Activated CD8-positive, alpha-beta T cell treated with anti-CD3 and anti-CD28 coated beads, Interleukin-2, amount 10 ng/mL, durations not matched to agents 7 days and 5 days (primary cell): ENCODE measurements at places on chromosomes 3 and 15. TPM values are rescaled to one million over a fixed set of nuclear protein-coding genes. Genes with fewer than 3 reads are reported as not detected.

DNA sequence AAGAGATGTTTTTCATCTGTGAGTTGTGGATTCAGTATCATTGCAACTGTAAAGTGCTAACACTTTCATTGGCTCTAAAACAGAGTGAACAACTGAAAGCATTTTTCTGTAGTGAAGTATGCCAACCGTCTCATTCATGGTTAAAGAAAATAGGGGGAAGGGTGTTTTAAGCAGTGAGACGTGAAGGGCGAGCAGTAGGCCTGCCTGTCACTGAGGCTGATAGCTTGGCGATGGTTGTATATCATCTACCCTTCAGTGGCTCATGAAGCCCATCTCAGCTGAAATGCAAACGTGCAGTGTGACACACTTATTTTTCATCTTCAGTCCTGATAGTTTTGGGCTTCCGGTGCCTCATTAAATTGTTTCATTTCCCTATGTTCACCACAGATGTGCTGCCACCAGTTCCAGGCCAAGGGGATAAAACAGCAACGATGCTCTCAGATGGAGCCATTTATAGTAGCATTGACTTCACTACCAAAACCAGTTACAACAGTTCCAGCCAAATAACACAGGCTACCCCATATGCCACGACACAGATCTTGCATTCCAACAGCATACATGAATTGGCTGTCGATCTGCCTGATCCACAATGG, 562.0 kb downstream of the ROBO2 start:
- no peak for DNase-seq

- DNase-seq = no peak
These were observed 48.1 kb downstream of the CHSY1 start for GRCh38 chr15:101203607-101204189.

DNA sequence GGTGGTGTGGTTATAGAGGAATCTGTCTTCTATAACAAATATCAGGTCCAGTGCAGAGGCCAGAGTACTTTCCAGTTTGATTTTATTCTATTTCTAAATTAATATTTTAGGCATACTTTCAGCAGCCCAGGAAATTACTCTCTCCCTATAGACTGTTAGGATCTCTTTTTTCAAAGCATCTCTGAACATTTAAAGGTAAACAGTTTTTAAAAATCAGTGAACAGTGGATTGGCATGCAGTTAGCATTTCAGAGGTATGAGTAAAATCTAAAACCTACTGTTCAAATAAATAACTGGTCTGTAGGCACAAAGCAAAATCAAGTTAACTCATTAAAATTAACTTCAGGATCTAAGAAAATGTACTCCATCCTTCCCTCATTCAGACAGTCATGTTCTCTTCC, 3.0 kb downstream of the ZBED2 start:
- DNase-seq = no peak

HYAL2 gene
- 6.5 TPM for total RNA-seq

CCDC39 gene
- not detected for total RNA-seq
